ENCODE measurements at places on chromosomes 6 and 20.
A peak's percentile ranks its signal among the peaks of the same experiment; 100 is the strongest.

GRCh38 chr20:41696428-41696827, 78.3 kb upstream of the CHD6 start:
- no peak for DNase-seq

DNA sequence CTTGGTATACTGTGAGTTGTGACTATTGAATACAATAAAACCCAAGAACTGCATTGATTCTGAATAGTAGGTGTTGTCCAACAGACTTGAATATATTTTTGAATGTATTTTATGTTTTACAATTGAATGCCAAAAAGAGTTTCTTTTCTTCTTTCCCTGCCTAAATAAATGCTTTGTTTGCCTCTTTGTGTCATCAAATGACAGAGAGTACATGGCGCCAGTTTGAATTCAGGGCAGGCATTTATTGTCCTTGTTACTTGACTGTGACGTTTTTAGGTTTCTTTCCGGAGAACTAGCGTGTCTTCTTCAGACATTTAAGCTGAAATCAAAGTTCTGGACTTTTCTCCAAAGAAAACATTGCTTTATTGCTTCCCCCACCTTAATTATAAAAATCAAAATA, 16.6 kb downstream of the KIF3B start:
- DNase-seq: no peak

- no peak for DNase-seq
Observed at GRCh38 chr6:165760803-165761185, 97.8 kb upstream of the PDE10A start.

GRCh38 chr6:43910638-43911353, 140.8 kb downstream of the VEGFA start:
- peak; percentile 41 for DNase-seq

Data from BJ (cell line).